ENCODE measurements at places on chromosomes 16 and 17. TPM values are rescaled to one million over a fixed set of nuclear protein-coding genes. Genes with fewer than 3 reads are reported as not detected.

DNA sequence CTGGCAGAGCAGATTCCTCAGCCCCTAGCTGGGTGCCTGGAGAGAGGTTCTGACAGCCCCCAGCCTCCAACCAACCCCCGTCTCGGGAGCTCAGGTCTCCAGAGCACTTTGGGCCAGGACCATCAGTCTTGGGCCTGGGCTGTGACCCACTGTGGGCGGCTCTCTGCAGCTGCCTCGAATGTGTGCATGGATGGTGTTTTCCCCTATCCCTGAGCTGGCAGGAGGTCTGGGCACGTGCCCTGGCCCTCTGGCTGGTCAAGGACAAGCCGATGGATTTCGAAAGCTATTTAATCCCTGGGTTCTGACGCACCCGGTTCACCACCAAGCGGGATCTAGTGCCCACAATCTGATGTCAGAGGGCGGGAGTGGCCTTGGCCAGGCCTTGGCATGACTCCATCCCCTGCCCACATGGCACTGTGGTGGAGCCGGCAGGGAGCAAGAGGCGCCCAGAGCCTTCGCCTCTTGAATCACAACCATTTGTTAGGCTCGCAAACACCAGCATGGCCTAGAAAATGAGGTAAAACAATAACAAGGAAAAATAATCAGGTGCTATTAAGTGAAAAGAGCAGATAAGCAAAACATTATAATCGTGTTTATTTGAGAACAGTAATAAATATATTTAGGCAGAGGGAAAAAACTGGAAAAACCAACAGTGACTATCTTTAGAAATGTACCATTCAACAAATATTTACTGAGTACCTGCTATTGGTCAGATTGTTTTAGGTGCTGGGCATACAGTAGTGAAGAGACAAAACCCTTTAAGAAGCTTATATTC, 69.3 kb upstream of the TOB1 start:
- peak; percentile 93 for DNase-seq

GRCh38 chr17:51948128-51948527, 210.4 kb downstream of the CA10 start:
- no peak for DNase-seq

DNA sequence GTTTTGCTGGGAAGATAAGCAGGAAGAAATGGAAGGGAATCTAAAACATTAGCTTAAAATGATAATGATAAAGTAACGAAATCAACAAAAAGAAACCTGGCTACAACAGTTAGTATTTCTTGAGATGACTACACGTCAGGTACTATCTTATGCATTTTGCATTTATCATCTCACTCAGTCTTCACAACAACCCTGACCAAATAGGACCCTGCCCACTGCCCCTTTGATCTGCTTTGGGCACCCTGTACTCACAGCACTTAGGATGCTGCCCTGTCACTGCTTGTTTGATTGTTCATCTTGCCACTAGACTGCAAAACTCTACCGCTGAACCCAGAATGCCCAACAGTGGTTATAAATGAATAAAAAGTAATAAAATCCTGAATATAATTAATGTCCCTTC, 45.2 kb downstream of the MARVELD3 start:
- DNase-seq = no peak

GRCh38 chr17:40526668-40527067, 25.2 kb upstream of the TNS4 start:
- DNase-seq = no peak

DNA sequence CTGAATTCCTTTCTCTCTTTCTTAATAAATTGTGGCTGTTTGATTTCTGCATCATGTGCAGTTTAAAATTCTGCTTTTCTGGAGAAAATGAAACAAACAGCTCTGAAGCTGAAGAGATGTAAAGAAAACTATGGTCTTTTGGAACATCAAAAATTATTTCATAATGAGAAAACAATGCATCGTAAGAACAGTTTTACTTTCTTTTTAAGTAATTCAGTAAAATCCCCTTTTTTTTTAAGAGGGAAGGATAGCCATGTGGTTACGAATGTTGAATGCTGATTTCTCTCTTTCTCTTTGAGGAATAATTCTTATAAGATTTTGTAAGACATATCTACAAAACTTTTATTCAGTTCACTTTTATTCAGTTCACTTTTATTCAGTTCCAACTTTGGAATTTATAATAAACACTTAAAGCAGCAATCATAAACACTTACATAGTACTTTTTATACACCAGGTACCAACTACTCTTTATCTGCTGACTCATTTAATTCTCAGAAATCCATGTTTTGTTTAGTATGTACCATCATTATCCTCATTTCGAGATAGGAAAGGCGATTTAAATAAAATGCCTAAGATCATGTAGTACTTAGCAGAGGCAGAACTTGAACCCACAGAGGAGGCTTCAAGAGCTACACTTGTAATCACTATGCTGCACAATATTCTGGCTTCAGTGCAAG, 26.6 kb downstream of the CNTNAP4 start:
- no peak for DNase-seq

Gene AGRP
- not detected for total RNA-seq

Gene RNF112
- 0.24 TPM for total RNA-seq

DNA sequence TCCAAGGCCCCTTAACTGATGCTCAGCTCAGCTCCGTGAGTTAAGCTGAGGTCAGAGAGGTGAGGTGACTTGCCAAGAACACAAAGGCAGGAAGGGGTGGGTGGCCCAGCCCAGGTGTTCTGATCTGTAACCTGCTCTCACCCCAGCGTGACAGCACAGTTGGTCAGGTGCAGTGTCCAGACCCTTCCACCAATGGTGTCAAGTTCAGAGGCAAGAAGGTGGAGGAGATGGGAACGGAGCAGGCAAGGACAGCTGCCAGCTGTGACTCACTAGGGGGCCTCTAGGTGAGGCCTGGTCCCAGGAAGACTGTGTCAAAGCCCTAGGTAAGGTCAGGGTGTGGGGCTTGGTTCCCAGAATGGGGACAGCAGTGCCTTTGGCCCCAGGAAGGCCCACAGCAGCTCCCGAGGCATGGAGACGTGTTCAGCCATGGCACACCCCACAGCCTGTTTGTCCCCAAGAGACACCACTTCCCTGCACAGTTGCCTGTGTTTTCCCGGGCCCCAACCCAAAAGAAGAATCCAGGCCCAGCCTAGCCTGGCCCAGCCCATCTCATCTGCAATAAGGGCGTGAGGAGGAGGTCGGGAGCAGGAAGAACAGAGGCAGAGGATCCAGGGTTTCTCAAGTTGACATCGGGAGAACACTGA, 7.2 kb downstream of the WFIKKN2 start:
- no peak for DNase-seq

GRCh38 chr17:5055543-5055942, 20.3 kb upstream of the SLC52A1 start:
- DNase-seq = no peak

Gene KRT23
- total RNA-seq = 0.20 TPM

GRCh38 chr17:29591737-29592608, 959 bp upstream of the ANKRD13B start:
- peak; percentile 72 for DNase-seq

DNA sequence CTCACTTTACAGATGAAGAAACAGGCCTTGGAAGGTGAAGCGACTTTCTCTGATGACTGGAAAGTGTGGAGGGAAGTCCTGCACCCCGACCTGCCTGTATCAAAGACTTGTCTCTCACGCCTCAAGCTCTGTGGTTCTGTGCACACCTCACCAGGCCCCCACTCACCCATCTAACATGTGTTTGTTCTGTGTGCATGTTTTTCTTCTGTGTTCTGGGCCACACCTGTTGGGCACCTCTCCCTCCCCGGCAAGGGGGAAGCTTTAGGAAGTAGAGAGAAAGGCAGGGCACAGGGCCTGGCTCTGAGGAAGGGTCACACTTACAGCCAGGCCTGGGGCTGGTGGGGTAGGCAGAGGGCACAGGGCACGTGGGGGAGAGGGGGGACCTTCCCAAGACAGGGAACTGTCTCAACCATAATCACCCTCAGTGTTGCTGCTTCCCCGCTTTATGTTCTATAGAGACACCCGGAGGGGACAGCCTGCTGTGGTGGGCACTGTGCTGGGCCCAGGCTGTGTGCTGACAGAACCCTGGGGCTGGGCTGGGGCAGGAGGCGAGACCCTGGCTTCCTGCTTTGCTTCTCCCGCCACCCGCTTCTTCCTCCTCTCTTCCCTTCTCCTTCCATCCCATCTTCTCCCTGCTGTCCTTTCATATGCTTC, 7.3 kb downstream of the RPRML start:
- DNase-seq = no peak

Gene ARHGAP27
- 0.72 TPM for total RNA-seq

- DNase-seq = peak; percentile 66
Measured at GRCh38 chr17:35345926-35346771, 27.3 kb downstream of the SLFN11 start.

DNA sequence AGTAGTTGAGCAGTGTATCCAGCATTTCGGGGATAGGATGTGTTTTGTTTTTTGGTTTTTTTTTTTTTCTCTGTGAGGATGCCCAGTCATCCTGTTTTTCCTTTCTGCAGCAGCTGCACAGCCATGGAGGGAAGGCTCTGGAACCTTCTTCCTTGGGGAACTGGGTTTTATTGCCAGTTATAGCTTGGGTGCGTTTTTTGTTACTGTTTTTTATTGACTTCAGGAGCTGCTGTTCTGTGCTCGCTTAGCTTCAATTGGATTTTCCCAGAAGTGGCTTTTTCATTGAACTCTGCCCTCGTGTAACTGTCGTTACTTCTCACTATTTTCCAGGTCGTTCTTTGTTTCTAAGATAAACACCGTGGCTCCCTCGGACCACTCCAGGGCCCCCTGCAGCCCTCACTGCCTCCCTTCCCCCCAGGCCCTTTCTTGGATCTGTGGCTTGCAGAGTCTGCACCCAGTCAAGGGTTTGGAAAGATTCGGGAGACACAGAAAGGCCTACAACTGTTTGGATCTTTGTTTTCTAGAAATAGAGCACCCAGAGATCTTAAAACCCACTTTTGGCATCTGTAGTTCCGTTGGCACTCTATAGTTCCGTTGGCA, 119.7 kb upstream of the CACNG5 start:
- no peak for DNase-seq

DNA sequence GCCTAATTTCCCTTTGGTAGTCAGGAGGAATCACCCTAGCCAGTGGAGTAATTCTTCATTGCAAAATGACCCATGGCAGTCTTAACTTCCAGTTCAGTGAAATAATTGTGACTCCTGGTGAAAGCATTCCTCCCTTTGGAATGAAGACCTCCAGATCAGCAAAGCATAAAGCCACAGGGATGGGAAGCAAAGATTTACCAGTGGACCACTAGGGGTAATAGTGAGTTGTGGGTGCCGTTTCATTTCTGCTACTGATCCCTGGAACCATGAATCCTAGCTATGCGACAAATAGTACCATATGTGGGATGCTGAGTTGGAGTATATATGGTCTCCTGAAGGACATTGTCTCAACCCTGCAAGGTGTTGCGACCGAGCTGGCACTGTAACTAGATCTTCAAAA, 13.7 kb downstream of the DYNLL2 start:
- DNase-seq = no peak

- DNase-seq = peak; percentile 88
Measured at GRCh38 chr17:18087610-18088491, at the start of gene DRG2. Gene DRG2 (plus strand): TSS chr17:18087948. CDS start chr17:18088024, 76 bp downstream.

Gene BMERB1
- 21.1 TPM for total RNA-seq

Gene SLC38A10
- 24.0 TPM for total RNA-seq

DNA sequence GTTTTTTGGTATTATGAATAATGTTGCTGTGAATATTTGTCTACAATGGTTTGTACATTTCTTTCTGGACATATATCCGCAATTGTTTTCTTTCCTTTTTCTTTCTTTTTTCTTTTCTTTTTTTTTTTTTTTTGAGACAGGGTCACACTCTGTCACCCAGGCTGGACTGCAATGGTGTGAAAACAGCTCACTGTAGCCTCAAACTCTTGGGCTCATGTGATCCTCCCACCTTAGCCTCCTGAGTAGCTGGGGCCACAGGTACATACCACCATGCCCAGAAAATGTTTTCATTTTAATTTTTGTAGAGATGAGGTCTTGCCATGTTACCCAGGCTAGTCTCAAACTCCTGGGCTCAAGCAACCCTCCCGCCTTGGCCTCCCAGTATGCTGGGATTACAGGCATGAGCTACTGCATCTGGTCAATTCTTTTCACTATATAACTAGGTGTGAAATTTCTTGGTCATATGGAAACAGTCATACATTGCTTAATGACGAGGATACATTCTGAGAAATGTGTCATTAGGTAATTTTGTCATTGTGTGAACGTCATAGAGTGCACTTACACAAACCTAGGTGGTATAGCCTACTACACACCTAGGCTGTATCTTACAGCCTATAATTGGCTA, 15.2 kb downstream of the IL21R start:
- DNase-seq = no peak

DNA sequence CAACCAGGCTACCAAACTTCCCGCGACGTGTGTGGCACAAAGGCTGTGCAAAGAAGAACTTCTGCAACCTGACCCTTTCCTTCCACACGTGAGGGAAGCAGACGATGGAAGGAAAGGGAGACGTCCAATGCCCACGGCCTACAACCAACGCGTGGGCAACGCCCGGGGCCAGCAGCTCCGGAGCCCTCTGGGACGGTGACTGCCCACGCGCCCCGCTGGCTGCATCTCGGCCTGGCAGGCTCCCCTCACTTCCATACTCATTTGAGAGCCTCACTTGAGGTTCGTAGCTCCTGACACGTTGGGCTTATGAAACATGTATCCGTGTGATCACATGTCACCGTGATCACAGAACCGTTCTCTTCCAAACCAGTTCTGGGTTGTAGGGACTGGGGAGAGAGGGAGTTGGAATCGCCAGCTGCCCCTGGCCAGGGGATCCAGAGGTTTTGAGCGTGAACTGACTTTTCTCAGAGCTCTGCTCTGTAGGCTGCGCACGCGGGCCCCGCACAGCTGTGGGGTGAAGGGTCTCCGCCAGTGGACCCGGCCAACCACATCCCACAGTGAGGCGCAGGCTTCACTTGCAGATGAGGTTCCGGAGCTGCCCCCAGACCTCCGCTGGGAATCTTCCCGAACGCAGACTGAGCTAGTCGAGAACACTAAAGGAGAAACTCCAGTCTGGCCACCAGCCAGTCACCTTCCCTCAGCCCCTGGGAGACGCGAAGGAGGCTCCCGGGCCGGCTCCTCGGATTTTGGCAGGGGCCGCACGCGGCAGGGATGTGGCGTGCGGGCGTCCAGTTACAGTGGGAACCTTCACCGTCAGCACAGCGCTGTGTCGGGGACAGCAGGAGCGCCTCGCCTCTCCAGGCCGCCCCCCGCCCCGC, 1.0 kb downstream of the LMF1 start:
- DNase-seq = peak; percentile 8

Gene TAC4
- not detected for total RNA-seq

DNA sequence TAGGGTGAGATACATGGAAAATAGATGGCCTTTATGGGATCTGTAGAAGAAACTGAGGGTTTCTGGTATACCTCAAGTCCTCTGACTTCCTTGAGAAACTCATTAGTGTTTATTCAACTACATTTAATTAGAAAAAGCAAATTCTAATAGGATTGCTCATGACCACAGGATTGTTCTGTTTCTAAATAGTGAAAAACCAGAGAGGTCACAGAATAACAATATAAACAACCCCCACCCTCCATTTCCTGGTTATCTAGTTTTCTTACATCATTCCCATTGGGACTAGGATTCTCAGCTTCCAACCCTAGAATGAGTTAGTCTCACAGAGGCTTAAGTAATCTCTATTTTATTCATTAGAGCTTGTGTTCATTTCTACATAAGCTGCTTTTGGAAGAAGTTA, 30.0 kb downstream of the SF3B3 start:
- DNase-seq = peak; percentile 18
